Activated CD4-positive, alpha-beta T cell treated with anti-CD3 and anti-CD28 coated beads for 4 hours (primary cell): ENCODE measurements at places on chromosomes 1 and 21.
A peak's percentile ranks its signal among the peaks of the same experiment; 100 is the strongest.

DNA sequence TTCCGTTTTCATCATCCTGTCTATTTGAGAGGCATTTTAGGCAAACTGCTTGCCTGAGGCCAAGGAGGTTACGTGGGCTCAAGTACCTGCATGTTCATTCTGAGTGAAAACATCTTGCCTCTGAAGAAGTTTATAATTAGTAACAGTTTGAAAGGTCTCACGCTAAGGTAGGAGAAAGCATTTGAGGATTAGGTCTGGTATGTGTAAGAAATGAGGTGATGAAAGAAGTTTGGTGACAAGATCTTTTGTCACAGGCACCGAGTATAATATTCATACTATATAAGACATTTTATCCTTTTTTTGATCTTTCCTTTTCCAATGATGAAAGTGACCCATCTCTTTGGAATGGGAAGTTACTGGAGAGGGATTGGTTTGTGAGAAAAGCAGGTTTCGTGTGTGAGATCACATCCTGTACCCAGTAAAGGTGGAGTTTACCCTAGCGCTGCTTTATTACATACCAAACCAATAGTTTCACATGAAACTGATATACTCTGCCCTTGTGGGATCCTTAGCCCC, 98.7 kb upstream of the PDC start:
- no peak for DNase-seq

DNA sequence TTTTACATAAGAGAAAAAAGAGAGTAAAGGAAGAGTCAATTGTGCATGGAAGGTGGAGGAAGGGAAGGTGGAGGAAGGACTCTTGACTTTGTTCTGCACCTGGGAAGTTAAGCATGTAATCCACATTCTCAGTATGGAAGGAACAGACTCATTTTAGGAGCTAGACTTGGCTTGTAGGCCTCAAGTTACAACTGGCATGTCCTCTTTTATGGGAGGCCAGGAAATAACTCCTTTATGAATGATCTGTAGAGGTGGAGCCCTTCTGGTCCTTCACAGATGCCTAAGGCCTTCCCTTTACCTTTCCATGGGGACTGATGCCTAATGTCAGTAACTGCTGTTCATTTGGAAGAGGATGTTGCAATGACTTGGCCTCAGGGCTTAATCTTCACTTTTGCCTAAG, 29.4 kb upstream of the CCSAP start:
- DNase-seq, result no peak

GRCh38 chr1:175808573-175808972, 65.2 kb upstream of the TNR start:
- DNase-seq, result no peak

DNA sequence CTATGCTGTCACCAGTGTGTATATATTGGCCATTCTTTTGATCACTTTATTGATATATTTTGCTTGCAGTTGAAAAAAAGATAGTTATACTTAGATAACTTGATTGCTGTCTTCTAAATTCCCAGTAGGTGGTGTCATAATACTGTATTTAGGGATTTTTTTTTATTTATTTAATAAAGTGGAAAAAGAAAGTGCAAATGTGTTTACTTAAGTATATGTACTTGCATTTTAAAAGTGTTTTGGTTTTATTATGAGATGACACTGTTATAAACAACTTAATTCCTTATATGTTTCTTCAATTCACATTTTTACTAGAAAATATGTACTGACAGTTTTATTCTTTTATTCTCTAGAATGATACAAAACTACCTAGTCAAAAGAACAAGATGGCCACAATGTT, 164.8 kb downstream of the USP25 start:
- no peak for DNase-seq

DNA sequence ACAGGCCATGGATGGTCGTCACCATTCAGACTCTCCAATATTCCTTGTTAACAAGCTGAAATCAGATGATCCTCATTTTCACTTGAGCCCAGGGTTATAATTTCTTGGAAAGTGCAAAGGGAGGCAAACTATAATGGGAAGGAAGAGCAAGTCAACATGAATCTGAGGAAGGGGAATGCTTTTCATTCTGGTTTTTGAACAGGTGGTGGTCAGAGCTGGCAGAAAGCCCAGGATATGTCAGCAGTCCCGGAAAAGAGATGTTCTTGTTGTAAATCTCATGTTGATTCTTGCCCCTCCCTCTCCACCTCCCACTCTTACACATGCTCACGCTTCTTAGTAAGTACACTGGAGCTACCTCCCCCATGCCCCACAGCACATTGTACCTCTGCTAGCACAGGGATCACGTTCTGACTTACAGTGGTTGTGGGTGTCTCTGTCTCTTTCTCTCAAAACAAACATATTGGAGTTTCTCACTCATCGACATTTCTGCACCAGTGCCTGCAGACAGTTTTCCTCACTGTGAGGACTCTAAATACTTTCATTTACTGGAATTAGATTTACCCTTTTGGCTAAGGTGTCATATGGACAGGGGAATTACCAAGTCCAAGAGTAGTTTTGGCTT, 77.6 kb downstream of the XCL2 start:
- DNase-seq, result peak; percentile 44

- DNase-seq, result no peak
Measured at GRCh38 chr1:234473118-234473517, 5.9 kb downstream of the TARBP1 start.

DNA sequence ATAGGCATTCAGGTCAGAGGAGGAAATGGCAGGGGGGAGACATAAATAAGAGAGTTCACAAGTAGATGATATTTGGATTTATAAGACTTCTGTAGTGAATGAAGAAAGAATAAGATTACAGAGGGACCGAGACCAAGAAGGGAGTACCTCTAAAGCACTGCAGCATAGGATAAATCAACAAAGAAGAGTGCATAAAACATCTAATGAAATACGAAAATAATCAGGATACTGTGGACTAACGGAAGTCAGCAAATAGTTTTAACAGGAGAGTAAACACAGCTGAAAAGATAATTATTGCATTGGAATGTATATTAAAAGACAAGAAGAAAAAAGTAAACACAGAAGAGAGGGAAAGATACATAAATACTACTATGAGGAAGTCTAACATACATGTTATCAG, 921.9 kb upstream of the PRMT6 start:
- no peak for DNase-seq

DNA sequence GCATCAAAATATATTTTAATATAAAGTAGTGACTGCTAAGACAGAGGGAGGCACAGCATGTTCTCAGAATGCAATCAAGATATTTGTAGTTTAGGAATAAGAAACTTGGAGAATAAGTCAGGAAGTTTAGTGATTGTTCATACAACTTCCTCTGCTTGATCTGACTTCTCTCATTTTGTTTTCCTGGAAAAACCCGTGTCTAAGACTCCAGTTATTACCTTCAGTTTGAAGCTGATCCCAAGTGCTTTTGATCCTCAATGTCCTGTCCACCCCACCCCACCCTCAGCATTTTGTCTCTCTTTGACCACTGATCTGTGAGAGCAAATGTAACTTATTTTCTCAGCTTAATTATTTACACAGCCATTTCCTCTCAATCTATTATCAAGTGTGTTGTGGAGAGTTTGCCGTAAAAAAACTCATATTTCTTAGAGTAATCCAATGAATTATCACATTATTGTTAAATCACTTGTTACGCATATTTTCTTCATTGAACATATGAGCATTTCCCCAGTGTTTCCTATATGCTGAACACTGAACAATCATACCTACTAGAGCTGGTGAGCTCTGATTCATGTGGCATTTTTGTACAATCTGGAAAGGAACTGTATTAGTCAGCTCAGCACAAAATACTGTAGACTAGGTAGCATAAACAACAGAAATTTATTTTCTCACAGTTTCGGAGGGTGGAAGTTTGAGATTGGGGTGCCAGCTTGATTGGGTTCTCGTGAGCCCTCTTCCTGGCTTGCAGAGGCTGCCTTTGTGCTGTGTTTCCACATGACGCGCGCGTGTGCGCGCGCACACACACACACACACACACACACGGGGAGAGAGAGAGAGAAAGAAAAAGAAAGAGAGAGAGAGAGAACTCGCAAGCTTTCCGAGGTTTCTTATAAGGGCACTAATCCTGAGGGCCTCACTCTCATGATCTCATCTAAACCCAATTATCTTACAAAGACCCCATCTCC, 65.5 kb upstream of the DPYD start:
- no peak for DNase-seq

DNA sequence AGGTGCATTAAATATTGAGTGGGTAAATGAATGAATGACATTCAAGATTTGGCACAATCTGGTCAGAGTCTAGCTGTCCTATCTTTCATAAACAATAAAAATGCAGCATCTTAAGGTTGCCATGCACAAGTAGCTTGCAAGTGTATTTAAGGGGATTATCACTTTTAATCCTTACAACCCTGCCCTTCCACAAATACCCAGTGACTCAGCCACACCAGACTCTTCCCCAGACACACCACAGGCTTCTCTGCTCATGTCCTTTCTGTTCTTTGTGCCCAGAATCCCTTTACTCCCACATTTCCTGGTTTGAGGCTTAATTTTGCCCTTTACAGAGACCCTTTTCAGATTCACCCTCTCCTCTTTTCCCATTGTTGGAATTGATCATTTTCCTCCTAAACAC, 59.8 kb downstream of the KIRREL1 start:
- DNase-seq, result no peak

GRCh38 chr1:65372557-65372956, 47.9 kb upstream of the LEPR start:
- no peak for DNase-seq

DNA sequence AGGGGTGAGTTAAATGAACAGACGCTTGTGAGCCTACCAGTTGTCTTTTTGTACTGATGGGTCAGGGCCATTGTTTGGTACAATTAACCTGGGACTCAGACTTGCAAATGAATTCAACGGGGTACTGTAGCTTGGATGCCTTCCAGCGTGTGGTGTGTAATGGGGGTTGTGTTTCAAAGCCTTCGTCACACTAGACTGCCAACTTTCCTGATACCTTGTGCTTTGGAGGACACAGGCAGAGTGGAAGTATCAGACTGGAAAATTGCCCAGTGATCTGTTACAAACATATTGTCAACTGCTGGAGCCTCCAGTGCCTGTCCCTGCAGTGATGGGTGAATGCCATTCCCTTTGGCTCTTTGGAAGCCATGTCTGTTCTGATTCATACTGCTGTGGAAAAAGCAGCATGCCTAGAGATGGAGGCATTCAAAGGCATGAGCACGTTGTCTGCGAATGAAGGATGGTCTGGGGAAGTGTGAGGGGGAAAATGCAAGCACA, 384.5 kb downstream of the LMX1A start:
- no peak for DNase-seq

DNA sequence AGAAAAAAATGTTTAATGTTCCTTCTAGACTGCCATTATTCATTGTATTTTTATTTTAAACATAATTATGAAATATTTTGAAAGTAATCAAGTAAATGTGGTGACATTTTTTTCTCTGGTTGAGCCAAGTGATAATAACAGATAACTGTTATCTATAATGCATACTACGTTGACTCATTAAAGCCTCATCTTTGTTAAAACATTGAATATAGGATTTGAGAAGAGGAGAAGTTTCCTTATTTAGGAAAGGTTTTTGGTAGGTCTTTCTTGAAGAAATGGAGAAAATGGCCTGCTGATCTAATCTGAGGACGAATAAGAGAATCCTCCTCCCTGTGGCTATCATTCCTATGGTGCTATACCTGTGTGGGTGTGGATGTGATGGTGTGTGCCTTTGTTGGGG, 89.0 kb downstream of the NFIA start:
- DNase-seq, result no peak

DNA sequence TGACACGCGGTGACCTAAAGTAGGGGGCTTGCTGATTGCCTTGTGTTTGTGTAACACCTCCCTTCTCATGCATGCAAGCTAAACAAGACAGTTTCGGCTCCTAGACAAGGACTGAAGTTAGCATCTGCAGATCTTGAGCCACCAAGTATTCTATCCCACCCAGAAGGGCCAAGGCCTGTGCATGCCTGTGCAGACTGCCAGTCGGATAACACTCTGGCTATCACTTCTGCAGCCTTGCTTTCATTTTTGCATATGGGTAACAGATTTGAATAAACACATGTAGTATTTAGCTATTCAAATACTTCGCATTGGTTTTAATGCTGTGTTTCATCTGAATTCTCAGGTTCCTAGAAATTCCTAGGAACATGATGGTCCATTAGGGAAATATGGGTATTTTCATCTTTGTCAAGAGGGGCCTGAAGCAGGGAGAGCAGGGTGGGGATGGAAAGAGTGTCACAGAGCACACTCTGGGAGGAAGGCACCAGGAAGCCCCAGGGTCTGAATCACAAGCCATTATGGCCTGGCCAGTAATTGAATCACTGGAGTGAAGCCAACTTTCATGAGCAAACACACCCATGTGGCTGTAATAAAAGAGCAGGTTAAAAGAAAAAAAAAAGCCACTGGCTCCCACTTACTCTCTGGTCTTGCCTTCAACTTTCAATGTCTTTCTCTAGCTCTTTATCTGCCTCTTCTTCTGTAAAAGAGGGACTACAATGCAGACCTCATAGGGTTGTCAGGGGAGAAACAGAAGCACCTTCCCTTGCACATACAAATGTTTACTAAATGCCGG, 28.3 kb downstream of the GADD45A start:
- DNase-seq, result no peak

- no peak for DNase-seq
Measured at GRCh38 chr1:56146449-56146848, 432.9 kb downstream of the PLPP3 start.

- DNase-seq, result no peak
Measured at GRCh38 chr1:240018617-240019016, 73.1 kb upstream of the FMN2 start.

DNA sequence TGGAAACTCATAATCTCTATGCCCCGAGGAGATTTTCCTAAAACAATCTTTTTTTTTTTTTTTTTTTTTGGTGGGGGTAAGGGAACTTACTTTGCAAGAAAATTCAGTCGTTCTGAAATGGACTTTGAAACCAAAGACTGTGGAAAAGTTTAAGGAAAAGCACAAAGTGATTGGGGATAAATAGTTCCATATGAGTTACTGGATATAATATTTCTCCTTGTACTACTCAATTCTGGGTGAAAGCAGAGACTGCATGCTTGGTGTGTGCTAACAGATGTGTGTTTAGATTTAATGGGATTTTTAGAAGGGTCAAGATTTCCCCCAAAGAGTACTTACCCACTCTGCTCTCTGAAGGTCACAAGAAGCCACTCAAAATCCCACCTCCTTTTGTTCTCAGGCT, 204.9 kb upstream of the USP24 start:
- no peak for DNase-seq

DNA sequence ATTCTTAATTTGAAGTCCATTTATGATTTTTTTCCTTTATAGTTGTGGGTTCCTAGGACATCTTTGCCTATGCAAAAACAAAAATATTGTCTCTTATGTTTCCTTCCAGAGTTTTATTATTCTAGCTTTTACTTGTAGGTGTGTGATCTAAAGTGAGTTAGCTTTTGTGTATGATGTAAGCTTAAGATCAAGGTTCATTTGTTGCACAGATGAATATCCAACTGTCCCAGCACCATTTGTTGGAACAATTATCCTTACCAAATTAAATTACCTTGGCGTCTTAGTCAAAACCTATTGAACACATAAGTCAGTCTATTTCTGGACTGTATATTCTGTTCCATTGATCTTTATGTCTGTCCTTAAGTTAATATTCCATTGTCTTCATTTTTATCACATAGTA, 337.6 kb downstream of the ZP4 start:
- DNase-seq, result no peak
